Type B pancreatic cell (in vitro differentiated cells): ENCODE measurements at places on chromosomes 3 and 15.

GRCh38 chr3:107870943-107871638, 219.7 kb downstream of the CD47 start:
- H3K36me3 ChIP-seq: no peaks in the 10 kb centered on the region
- DNase-seq: no peak
- H3K4me1 ChIP-seq: peaks cover 13% of the 10 kb centered on the region
- peak overlapping the region; percentile 20 for H3K27ac ChIP-seq
- H3K4me3 ChIP-seq: no peak overlapping the region

GRCh38 chr15:79562403-79562815, 130.3 kb downstream of the MINAR1 start:
- no peak for DNase-seq
- no peaks in the 10 kb centered on the region for H3K4me1 ChIP-seq
- peaks cover 7% of the 10 kb centered on the region for H3K27me3 ChIP-seq
- peak overlapping the region; percentile 30 for H3K4me3 ChIP-seq

GRCh38 chr3:17149076-17149475, 264.3 kb downstream of the PLCL2 start:
- H3K4me3 ChIP-seq: no peak overlapping the region
- DNase-seq: no peak
- peaks cover 15% of the 10 kb centered on the region for H3K36me3 ChIP-seq
- H3K27me3 ChIP-seq: no peaks in the 10 kb centered on the region
- H3K27ac ChIP-seq: no peak overlapping the region
- H3K4me1 ChIP-seq: no peaks in the 10 kb centered on the region

DNA sequence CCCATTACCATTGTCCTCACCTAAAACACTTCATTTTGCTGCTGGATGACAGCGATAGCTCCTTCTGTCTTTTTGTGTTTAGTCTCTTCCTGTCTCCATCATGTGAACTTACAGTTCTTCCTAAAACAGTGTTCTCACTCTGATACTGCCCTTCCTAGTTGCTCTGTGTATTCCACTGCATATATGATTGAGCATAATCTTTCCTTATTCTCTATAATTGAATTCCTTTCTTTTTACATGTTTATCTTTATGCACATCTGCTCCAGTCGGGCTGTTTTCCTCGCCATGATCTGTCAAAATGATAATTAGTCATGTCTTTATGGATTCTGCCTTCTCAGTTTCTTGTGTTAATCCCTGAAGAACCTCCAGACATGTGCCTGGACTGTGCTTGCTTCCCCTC, 405.1 kb upstream of the SEMA6D start:
- no peak overlapping the region for H3K4me3 ChIP-seq
- H3K4me1 ChIP-seq: peaks cover 7% of the 10 kb centered on the region
- no peaks in the 10 kb centered on the region for H3K27me3 ChIP-seq
- H3K27ac ChIP-seq: no peak overlapping the region
- H3K36me3 ChIP-seq: no peaks in the 10 kb centered on the region
- no peak for DNase-seq

- H3K4me1 ChIP-seq: peaks cover 14% of the 10 kb centered on the region
- no peak for DNase-seq
- peaks cover 16% of the 10 kb centered on the region for H3K27me3 ChIP-seq
- no peaks in the 10 kb centered on the region for H3K36me3 ChIP-seq
Observed at GRCh38 chr3:158846803-158847451, 45.1 kb downstream of the MFSD1 start.

GRCh38 chr3:50419595-50420370, 60.5 kb upstream of the TMEM115 start:
- H3K4me3 ChIP-seq: no peak overlapping the region
- no peak overlapping the region for H3K27ac ChIP-seq
- no peak for DNase-seq
- H3K27me3 ChIP-seq: no peaks in the 10 kb centered on the region

GRCh38 chr3:44832032-44832431, 29.7 kb upstream of the TMEM42 start:
- no peak for DNase-seq
- H3K36me3 ChIP-seq: peaks cover 18% of the 10 kb centered on the region
- H3K4me3 ChIP-seq: no peak overlapping the region
- H3K27ac ChIP-seq: no peak overlapping the region
- H3K4me1 ChIP-seq: no peaks in the 10 kb centered on the region

- no peak overlapping the region for H3K4me3 ChIP-seq
- H3K36me3 ChIP-seq: no peaks in the 10 kb centered on the region
Observed at GRCh38 chr3:63611382-63611781, 41.1 kb upstream of the SNTN start.

GRCh38 chr3:61158667-61159066, 92.6 kb downstream of the FHIT start:
- no peak for DNase-seq
- H3K27ac ChIP-seq: no peak overlapping the region
- H3K36me3 ChIP-seq: no peaks in the 10 kb centered on the region
- no peaks in the 10 kb centered on the region for H3K27me3 ChIP-seq
- H3K4me3 ChIP-seq: no peak overlapping the region
- peaks cover 14% of the 10 kb centered on the region for H3K4me1 ChIP-seq

DNA sequence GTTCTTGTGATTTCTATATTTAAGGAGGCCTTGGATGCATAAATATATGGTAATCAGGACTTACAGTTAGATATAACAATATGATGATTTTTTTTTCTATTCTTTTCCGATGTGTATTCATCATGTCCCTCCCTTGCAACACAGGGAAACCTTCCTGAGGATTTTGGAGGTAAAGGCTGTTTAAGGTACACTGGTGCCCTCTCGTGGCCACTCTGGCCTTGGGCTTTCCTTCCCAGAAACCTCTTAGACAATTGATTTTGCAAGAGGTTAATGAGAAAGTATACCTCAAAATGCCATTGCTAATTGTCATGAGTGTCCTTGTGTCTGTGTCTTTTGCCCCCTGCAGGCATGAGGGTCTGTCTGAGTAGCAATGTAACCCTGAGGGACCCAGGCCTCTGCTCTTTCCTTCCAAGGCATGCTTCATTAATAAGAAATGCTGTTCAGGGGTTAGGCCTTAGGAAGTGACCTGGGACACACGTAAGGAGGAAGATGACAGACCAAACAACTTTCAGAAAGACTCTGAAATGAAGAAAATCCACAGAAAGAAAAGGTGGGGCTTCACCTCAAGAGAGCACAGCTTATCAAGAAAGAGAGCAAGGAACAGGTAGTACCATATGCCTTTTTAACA, 70.3 kb upstream of the PPP2R3A start:
- H3K27me3 ChIP-seq: peaks cover 21% of the 10 kb centered on the region
- H3K4me3 ChIP-seq: no peak overlapping the region
- H3K36me3 ChIP-seq: no peaks in the 10 kb centered on the region
- DNase-seq: peak; percentile 73
- no peaks in the 10 kb centered on the region for H3K4me1 ChIP-seq
- no peak overlapping the region for H3K27ac ChIP-seq

- DNase-seq: no peak
- H3K4me3 ChIP-seq: no peak overlapping the region
- no peaks in the 10 kb centered on the region for H3K27me3 ChIP-seq
- H3K36me3 ChIP-seq: peaks cover 10% of the 10 kb centered on the region
- no peak overlapping the region for H3K27ac ChIP-seq
Observed at GRCh38 chr3:50177346-50177745, 14.1 kb upstream of the GNAT1 start.

DNA sequence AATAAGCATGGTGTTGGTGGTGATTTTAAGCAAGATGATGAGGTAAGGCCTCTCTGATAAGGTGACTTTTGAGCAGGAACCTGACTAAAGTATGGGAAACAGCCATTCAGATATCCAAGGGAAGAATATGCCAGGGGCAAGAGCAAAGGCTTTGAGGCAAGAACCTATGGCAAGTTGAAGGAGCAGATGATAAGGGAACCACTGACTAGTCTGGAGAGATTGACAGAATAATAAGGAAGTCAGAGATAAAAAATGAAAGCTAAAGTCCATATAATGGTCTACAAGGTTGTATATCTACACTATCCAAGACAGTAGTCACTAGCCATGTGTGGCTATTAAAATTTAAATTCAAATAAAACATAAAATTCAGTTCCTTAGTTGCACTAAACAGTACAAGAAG, 2.5 kb upstream of the C3orf38 start:
- no peaks in the 10 kb centered on the region for H3K27me3 ChIP-seq
- peak overlapping the region; percentile 6 for H3K4me3 ChIP-seq

DNA sequence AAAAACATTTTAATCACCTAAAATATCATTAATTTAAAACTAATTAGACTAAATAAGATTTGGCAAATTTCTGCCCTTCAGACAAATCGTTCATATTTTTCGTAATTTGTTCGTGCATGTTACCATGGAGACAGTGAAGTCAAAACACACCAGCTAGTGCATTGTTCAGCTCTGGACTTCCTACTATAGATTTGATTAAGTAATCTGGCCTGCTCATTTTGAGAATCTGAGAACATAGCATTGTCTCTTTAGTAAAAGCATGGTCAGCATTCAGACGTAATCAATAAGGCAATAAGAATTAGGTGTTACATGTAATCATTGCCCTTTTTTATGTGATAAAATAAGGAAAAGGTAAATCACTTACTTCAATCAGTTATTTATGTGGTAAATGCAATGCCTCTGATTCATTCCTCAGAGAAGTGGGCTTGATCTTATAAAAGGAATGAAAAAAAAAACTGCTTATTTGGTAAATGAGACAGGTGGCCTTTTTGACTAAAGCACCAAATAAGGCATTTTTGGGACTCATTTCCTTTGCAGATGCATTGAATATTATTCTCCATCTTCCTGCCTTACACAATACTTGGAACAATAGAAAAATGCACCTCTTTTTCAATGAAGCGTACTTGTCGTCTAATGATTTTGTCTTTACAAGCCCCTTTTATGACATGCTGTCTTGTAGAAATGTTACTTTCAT, 84.5 kb upstream of the FNDC3B start:
- peaks cover 42% of the 10 kb centered on the region for H3K4me1 ChIP-seq
- no peak for DNase-seq
- no peaks in the 10 kb centered on the region for H3K27me3 ChIP-seq
- H3K27ac ChIP-seq: no peak overlapping the region

DNA sequence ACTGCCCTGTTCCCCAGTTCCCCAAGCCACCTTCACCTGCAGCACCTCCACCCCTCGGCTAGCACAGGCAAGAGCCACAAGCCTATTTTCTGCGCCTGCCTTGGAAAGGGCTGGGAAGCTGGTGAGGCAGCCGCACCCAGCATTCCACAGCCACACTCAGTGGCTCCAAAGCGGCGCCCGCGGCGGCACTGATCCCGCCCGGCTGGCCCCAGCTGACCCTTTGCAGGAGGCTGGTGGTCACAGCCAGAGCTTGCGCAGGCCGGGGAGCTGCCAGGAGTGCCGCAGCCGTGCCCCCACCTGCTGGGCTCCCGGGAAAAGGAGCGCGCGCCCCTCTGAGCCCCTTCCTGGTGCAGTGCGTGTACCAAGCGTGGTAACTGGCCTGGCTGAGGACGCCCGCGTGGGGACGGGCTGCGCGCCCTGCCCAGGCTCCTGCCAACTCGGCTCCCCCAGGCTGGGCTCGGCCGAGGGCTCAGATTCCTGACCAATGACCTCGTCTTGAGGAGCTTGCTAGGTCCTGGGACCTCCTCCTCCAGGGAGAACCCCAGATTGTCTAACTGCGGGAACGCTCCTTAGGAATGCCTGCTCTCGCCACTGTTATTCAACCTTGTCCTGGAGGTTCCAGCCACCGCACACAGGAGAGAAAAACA, 13.3 kb downstream of the GRAMD2A start:
- peaks cover 12% of the 10 kb centered on the region for H3K27me3 ChIP-seq
- no peak for DNase-seq
- H3K27ac ChIP-seq: peak overlapping the region; percentile 80
- H3K4me3 ChIP-seq: peak overlapping the region; percentile 77
- peaks cover 14% of the 10 kb centered on the region for H3K4me1 ChIP-seq
- H3K36me3 ChIP-seq: no peaks in the 10 kb centered on the region

GRCh38 chr3:53880396-53881345, 1.3 kb downstream of the ACTR8 start:
- no peak for DNase-seq
- peak overlapping the region; percentile 84 for H3K27ac ChIP-seq

DNA sequence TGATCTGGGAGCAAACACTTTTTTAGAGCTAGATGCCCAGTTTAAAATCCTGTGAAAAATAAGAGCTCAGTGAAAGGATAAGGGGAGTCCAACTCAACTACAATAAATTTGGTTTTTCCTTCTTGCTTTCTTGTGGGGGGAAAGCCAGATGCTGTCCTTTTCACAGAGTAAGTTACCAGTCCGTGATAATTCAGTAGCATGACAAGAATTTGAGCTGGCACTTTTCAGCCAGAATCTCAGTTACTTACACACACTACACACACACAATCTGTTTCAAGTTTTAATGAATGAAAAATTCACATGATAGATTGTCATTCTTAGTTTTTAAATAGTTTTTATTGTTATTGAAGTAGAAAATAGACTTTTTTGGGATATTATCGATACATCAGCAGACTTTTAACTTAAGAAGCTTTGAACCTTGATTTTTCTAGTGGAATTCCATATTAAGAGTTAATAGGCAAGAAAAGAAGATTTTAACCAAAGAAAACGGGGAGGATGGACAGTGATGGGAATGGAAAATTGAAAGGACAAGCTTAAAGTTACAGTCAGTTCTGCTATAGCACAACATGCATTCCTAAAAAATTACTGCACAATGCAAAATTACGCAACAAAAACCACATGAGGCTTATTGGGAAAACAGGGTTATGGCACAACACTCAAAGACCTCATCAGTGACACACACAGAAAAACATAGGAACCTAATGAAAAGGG, 47.0 kb downstream of the PSMD6 start:
- peaks cover 33% of the 10 kb centered on the region for H3K4me1 ChIP-seq
- H3K4me3 ChIP-seq: no peak overlapping the region
- no peak overlapping the region for H3K27ac ChIP-seq
- no peak for DNase-seq
- H3K36me3 ChIP-seq: peaks cover 14% of the 10 kb centered on the region

DNA sequence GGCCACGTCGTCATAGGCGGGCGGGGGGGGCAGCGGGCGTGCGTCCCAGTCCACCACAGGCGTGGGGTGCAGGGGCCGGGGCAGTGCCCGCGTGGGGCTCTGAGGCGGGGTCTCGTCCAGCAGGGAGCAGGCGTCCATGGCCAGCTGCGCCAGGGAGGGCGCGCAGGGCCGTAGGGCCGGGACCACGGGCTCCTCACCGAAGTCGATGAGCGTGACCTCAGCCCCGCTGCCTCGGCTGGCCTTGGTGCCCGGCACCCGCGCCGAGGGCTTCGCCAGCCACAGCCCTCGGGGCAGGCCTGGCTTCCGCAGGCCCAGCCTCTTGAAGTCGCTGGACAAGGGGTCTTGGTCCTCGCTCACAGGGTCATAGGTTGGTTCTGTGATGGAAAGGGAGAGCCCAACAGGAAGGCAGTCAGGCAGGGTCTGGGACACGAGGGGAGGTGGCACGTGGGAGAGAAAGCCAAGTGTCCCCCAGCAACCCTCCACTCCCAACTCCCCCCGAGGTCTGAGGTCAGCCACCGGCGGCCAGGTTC, 40.0 kb downstream of the TNK2 start:
- no peak overlapping the region for H3K4me3 ChIP-seq
- no peaks in the 10 kb centered on the region for H3K4me1 ChIP-seq
- peak; percentile 67 for DNase-seq
- no peaks in the 10 kb centered on the region for H3K27me3 ChIP-seq
- H3K27ac ChIP-seq: no peak overlapping the region
- no peaks in the 10 kb centered on the region for H3K36me3 ChIP-seq
